ENCODE measurements at places on chromosomes 1 and 21.

DNA sequence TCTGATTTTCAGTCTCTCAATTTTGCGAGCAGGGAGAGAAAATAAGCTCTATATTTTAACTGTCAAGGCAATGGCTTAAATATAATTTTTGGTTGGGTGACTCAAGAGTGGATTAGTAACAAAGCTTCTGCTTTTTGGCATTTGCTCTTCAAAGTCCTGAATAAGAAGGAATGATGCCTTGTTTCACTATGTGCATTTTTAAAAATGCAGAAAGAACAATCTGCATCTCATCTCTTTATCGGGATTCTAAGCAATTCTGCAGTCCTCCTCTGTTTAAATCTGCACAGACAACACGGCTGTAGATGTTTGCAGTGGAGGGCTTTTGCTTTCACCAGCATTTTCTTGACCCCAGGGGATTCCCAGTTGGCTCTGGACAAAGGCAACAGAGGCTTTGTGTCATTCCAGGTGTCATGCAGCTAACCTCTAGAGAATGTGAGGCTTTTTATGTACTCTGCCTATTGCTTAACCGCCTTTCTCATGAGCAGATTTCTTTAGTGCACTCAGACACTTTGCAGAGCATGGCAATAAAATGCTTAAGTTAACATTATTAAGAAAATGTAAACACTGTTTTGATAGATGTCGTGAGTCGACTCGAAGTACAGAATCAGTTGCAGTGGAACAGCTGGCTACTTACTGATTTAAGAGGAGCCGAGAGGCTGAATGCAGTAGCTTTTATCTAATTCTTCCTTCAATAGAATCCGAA is 783.2 kb upstream of the NEGR1 start:
- DNase-seq, result peak; percentile 84

- no peak for DNase-seq
Observed at GRCh38 chr21:23949493-23949892, 1657.8 kb downstream of the MRPL39 start.

DNA sequence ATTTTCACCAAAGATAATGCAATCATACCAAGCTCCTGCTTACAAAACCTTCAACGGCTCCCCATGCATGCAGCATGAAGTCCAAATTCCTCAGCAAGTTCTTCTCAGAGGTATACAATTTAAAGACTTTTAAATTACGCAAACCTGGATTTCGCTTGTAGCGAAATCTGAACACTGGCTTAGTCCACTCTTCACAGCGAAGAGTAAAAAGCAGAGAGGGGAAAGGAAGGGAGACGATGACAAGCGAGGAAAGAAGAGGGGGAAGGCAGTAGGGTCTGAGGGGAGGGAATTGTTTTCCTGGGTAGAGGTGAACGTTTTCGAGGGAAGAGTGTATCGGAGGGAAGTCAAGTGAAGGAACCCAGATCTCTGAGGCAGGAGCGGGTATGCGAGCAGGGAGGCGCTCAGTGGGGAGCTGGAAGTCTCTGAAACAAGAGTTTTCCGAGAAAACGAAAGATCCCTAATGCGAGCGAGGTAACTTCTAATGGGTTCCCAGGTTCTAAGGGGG is 790 bp downstream of the TESK2 start:
- DNase-seq, result no peak

GRCh38 chr1:235093696-235094592 is 34.7 kb downstream of the TOMM20 start:
- peak; percentile 83 for DNase-seq

GRCh38 chr21:42012344-42012743 is 2.2 kb upstream of the ZBTB21 start:
- DNase-seq, result no peak

- no peak for DNase-seq
Observed at GRCh38 chr1:193799948-193800690, 613.7 kb upstream of the B3GALT2 start.

- DNase-seq, result no peak
Observed at GRCh38 chr1:226985839-226986463, 45.9 kb downstream of the COQ8A start.

DNA sequence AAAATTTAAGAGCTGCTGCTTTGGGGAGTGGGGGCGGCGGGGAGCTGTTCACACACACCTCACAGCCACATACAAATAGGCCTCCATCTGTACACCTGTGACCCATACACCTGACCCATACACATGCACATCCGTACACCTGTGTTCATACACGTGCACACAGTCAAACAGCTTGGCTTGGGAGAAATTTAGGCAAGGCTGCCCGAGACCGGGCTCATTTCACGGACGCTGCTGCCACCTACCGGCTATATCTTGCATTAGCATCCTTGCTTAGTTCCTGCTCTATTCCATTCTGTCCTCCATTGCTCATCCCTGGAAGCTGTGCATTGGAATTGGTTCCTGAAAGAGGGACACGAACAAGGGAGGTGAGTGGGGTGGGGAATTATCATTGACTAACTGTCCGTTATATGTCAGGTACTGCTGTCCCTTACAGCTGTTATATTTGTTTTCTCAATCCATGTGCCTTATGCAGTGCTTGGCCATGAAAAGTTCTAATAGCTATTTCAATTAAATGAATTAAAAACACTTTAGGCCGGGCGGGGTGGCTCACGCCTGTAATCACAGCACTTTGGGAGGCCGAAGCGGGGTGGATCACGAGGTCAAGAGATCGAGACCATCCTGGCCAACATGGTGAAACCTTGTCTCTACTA is 37.1 kb upstream of the EPB41 start:
- peak; percentile 87 for DNase-seq

GRCh38 chr21:28431527-28432200 is 561.0 kb downstream of the LTN1 start:
- no peak for DNase-seq

DNA sequence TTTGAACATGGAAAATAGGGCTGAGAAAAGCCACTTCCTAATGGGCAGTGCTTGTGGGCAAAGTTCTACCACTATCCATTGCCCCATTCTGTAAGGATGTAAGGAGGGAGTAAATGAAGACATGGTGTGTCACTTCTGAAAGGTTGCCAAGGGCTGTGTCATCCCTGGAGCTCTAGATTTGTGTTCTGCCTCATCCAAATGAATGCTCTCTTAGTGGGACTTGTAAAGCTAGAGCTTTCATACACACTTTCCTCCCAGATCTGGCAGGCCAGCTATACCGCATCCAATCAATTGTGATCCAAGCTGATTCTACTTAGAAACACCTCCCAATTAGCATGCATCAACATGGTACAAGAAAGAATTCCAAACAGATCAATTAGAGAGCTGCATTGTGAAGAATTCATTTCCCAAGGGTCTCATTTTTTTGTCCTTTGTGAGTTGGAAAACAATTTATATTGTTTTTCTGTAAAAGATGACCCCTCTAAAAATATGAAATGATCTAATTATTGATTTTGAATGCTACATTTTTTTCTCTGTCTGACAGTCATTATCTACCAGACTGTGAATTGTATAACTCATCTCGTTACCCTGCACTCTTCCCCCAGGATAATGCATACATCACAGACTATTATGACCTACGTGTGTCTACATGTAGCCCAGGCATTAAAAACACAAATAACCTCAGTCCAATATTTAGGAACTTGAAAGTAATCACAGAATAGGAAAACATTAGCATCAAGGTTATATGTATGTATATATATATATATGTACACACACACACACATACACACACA is 117.1 kb upstream of the DUSP10 start:
- DNase-seq, result no peak

DNA sequence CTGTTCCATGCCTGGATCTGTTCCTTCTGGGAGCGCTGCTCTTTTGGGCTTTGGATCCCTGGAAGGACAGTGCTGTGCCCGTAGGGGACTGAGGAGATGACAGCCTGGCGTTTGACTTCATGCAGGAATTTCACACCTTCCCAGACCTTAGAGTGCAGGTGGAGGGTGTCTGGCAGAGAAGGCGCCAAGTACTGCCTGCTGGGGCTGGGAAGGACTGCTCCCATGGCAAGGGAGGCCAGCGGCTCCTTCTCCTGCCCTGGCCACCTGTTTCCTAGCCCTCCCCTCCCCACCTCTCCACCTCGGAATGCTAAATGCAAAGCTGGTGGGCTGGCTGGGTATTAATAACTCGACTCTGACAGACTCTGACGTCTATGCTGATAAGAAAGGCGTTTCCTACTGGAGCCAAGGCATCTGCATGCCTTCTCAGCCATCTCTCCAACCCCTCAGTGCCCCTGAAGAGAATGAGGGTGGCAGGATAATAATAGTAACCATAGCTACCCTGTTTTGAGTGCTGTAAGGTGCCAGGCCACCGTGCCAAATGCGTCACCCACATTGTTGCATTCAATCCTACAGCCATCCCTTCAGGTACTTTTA is 17.5 kb upstream of the PDIK1L start:
- no peak for DNase-seq

DNA sequence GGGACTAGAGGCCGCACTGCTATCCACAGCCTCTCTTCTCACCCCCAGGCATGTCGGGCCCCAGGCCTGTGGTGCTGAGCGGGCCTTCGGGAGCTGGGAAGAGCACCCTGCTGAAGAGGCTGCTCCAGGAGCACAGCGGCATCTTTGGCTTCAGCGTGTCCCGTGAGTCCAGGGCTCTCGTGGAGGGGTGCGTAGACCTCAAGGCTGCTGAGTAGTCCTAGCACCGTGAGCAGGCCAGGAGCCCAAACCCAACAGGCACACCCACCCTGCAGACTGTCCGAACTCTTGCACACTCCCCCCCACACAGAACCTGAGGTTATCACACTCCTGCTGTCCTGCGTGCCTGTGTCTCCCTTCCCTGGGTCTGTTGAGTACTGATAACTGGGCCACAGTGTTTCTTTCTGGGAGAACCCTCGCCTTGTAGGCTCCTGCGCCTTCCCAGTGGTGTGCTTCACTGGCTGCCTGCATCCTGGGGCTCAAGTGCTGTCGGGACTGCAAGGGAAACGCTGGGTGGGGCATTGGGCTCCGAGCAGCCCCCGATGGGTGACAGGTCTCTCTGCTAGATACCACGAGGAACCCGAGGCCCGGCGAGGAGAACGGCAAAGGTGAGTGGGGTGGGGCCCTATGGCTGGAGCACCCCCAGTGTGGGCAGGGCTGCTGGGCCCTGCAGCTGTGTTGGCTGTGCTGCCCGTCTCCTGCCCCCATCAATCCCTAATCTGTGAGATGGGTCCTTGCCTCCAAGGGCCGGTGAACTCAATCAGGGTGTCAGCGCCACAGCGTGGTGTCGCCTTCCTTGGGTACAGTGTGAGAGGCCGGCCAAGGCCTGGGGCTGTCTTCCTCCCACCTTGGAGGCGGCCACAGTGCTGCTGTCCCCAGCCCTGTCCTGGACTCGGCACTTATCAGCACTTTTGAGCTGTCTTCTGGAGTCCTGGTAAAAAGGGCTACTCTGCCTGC is 4.0 kb upstream of the GJC2 start:
- no peak for DNase-seq
